Hematopoietic multipotent progenitor cell treated with erythropoietin and hydrocortisone succinate and interleukin-3 and kit ligand, for 17 days (in vitro differentiated cells): ENCODE measurements at places on chromosomes 12 and 14.

DNA sequence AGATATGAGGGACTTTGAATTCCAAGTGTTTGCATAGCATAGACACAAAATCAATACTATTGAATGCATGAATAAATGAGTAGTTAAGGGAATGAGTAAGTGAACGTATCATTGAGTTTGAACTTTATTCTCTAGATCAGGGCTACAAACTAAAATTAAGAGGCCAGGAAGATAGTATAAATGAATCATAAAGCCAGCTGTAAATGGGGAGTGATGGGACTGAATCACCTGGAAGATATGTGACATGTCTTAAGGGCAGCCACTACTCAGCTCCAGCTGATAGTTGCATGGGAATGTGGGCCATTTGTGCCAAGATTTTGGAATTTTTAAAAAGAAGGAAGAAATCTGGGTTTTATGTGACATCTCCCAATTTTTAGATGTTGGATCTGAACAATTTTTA is 229.9 kb downstream of the AKAP6 start:
- no peak for DNase-seq

DNA sequence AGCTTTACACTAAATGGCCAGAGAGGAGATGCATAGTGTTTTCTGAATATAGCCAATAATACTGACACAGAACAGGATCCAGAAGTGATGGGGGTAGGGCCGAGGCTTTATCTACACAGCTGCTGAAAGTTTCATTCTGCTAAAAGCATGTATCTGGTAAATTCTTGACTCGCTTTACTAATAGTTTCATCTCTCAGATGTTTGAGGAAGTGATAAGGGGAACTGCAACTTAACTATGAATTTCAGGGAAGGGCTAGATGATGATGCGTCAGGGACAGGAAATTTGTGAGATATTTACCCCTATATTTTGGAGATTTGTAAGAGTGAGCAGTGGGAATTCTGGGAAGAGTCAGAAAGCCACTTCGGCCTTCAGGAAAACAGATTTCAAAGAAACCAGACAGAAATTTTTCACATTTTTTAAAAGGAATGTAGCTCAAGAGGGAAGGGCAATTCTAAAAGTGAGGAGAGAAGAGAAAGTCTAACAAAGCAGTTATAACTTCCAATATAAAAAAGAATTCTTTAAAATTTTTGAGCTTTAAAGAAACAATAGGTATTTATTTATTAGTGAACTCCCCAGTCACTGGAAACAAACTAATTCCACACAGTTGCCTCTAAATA is 243.1 kb downstream of the BCAT1 start:
- DNase-seq: no peak

DNA sequence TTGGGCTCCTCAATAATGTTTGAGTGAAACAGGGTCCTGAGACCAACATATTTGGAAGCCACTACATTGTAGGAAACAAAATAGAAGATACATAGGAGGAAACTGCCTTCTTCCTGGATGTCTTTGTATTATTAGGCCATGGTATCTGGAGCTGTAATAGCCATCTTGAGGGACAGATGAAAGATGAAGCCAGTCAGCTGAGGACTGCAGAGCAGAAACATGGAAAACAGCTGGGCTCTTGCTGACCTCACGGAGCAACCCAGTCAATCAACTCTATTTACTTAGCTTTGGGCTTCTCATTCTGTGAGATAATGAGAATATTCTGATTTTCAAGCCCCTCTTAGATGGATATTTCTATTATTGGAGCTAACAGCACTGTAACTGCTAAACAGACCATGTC is 962.4 kb downstream of the BCL11B start:
- no peak for DNase-seq

DNA sequence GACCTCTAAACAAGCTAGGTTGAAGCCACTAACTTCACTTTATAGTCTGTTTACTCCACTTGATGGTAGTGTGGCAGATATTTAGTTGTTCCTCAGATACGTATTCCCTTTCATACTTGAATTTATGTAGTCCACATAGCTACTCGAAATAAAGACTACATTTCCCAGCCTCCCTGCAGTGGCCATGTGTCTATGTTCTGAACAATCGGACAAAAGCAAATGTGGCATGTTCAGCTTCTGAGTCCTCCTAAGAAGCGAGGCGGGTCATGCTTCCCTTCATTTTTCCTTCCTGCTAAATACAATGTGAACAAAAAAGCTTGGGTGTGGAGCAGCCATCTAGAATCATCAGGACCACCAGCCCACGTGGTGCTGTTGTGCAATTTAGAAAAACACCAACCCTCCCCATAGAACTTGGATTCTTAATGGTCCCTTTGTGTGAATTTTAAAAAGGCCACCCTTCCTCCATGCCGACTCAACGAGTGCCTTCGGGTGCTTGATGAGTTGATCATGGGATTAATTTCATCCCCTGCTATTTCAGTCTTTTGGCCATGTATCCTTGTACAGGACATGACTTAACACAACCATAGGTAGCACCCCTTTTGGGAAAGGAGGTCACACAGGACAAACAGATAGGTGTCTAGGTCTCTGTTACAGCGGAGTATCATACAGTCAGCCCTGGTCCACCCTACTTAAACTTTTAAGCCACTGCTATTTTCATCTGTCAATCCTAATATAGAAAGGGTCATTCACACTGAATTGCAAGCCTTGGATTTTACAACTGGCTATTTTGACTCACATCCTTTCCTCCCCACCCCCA is 60.7 kb downstream of the ZFC3H1 start:
- DNase-seq: no peak

DNA sequence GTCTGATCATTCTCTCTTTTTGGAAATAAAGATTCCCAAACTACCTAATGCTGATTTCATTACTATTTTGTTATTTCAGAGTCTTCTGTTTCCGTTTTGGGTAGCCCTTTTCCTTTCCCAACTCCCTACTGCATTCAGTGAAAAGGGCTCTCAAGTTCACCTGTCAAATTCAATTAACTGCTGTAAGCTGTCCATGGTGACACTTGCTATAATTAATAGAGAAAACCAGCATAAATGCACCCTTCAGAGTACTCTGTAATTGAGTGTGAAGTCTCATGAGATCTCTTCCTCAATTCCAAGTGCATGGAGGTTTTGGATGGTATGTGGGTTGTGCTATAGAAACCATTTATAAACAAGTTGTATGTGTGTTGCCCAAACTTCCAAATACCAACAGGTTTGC is 187.2 kb downstream of the RPL10L start:
- DNase-seq: no peak

- DNase-seq: no peak
Measured at GRCh38 chr12:34264110-34264509, 241.8 kb downstream of the ALG10 start.

GRCh38 chr14:63392236-63392635 is 73.5 kb upstream of the GPHB5 start:
- no peak for DNase-seq

- no peak for DNase-seq
Measured at GRCh38 chr12:275812-276211, 13.2 kb upstream of the SLC6A13 start.

GRCh38 chr12:9636150-9636850 is 28.6 kb upstream of the KLRB1 start:
- no peak for DNase-seq

DNA sequence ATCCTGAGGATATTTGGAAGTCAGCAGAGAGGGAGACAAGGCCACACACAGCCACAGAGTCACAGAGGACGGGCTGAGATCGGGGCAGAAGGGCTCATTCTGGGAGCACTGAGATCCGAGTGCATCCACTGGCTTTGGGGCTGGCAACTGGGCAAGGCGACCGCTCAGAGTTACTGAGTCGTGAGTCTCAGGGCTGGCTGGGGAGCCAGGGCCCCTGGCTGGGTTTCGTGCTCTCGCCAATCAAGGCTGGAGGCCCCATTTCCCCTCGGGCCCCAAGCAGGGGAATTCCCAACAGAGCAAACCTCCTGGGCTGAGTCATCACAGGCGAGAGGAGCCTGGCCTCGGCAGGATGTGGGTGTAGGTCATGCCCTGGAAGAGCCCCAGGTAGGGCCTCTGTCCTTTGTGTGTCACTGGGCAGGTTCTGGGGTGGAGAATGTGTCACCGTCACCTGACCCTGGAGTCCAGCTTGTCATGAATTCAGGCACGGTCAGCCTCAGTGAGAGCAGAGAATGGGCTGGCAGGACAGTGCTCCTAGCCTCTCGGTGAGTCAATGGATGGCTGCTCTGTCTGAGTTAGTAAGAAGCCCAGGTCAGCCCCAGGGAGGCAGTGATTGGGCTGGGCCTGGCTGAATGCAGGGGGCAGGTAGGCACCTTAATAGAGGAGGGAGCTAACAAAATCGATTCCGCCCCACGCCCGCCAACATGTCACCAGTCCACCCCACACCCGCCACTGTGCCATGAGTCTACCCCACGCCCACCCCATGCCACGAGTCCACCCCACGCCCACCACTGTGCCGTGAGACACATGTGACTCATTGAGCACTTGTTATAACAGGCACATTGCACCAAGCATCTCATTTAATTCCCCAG is 16.9 kb downstream of the ASB2 start:
- no peak for DNase-seq

DNA sequence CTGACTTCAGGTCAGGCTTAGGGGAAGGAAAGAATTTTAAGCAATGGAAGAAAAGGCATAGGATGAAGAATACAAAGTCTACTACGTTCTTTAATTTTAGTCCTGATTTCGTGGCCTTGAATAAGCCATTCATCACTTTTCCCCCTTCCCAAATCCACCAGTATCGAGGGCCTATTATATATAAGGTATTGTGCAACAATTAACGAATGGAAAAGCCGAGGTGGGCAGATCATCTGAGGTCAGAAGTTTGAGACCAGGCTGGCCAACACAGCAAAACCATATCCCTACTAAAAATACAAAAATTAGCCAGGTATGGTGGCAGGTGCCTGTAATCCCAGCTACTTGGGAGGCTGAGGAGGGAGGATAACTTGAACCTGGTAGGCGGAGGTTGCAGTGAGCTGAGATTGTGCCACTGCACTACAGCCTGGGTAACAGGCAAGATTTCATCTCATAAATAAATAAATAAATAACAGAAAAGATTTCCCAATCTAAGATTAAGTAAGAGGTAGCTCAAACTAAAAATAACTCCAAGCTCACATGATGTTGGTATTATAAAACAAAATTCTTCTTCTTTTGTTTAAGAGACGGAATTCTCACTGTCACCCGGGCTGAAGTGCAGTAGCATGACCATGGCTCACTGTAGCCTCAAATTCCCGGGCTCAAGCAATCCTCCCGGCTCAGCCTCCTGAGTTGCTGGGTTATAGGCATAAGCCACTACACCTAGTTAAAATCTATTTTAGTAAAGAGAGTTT is 58.3 kb upstream of the NR2C1 start:
- no peak for DNase-seq

GRCh38 chr12:11324426-11324825 is 14.2 kb upstream of the PRB4 start:
- DNase-seq: no peak

DNA sequence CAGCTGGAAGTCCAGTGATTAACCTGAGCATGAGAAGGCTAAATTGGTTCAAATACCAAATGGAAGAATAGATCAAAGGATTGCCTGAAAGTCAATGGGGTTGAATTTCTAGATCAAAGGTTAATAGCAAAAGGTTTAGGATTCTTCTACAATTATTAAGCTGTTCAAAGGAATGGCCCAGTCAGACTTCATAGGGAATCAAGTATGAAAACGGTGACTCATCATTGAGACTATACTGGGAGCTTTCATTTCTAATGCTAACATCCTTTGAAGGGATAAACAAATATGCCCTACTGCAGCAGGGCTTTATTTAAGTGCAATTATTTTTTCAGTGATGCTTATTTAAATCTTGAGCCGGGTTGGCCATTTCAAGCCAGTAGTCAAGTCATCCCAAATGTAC is 152.8 kb downstream of the RIMBP2 start:
- DNase-seq: no peak

- no peak for DNase-seq
Measured at GRCh38 chr12:107845980-107846659, 71.6 kb downstream of the ASCL4 start.

- DNase-seq: no peak
Measured at GRCh38 chr14:100116134-100116533, 43.3 kb downstream of the DEGS2 start.
